ENCODE measurements at places on chromosomes 3 and 15.

- DNase-seq: no peak
These were observed 307.5 kb downstream of the PYDC2 start for GRCh38 chr3:191768421-191768820.

- peak; percentile 61 for DNase-seq
These were observed 67.7 kb downstream of the MGLL start for GRCh38 chr3:127754411-127755304.

- DNase-seq: no peak
These were observed 71.1 kb downstream of the PLXNA1 start for GRCh38 chr3:127053979-127054378.

DNA sequence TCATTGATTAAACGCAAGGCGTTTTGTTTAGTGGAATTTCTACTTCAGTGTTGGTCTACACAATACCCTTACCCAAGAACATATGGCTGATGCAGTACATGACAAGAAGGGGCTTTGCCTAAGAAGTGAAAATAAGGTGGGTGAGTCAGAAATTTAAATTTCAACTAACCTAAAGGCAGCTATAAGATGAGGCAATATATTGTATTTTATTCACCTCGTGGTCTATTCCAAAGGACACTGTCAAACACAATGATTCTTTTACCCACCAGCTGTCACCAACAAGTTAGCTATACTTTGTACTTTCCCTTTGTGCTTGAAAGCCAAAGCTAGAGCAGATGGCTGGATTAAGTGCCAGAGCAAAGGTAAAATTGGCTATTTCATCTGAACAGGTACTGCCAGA lies 10.9 kb upstream of the SETMAR start:
- DNase-seq: no peak

DNA sequence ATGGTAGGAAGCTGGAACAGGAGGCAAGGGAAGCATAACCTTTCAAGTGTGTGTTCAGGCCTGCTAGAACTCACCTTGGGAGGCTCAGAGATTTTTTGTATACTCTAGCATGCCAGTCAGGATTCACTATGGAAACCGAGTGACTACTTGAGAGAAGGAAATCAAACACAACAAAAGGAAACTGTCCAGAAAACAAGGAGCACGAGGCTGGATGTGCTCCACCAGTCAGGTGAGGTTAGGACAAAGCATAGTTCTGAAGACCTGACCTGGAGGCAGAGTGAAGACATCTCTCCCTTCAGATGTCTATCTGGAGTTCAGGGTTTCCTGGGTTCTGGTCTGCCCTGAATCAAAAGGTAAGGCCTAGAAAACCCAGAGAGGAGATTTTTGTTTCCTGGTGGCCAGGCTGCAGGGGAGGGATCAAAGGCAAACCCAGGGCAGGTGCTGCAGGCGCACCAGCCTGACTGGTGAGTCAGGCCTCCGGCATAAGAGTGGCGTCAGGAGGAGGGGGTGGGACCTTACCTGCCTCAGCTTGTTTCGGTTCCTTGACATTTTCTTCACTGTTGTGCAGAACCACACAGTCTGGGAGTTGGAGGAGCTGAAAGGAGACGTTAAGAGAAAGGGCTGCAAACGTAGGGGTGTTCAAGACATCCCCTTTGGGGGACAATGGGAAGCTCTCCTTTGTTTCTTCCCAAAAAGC lies 52.2 kb upstream of the OSBPL11 start:
- no peak for DNase-seq

GRCh38 chr3:194994551-194994981 lies 276.4 kb downstream of the XXYLT1 start:
- DNase-seq: no peak

DNA sequence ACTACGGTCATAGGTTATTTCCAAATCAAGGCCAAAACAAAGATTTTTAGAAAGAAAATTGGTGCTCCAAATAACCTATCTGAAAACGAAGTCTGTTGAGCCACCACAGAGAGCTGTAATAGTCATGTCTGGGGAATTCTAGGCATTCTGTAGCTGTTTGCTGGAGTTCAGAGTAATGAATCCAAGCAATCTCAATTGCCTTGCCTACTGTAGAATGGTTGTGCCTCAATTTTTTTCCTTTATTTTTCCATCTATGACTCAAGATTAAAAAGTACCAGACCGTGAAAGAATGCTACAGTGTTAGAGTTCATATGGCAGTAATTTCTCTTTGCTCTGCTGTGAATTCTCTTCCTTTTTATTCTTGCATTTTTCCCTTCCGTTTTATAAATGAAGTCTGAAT lies 1007.2 kb upstream of the ALCAM start:
- DNase-seq: no peak
